ENCODE measurements at places on chromosomes 11 and 22.

GRCh38 chr22:49305966-49306631, 521.6 kb downstream of the BRD1 start:
- DNase-seq: no peak

GRCh38 chr11:108508653-108509593, 10.7 kb upstream of the POGLUT3 start:
- DNase-seq: no peak

- DNase-seq: no peak
Measured at GRCh38 chr11:116225236-116225635, 547.6 kb downstream of the BUD13 start.

DNA sequence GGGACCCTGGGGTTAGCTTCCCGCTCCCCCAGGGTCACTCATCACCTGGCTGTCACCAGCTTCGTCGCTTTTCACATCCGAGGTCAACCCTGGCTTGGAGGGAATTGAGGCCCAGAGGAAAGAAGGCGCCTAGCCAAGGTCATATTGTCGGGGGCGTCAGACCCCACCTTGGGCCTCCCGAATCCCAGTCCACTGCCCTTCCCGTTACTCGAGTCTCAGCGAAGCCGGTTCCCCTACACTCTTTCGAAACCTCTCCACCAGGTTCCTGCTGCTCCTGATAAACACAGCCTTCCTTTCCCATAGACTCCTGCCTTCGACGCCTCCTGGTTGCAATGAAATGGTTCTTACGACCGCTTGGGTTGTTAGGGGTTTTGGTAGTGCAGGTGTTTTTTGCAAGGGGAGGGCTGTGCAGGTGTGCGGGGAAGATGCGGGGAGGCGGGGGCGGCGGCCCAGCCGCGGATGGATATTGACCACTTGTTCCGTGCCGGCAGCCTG, 642 bp downstream of the NAA40 start:
- DNase-seq: no peak

DNA sequence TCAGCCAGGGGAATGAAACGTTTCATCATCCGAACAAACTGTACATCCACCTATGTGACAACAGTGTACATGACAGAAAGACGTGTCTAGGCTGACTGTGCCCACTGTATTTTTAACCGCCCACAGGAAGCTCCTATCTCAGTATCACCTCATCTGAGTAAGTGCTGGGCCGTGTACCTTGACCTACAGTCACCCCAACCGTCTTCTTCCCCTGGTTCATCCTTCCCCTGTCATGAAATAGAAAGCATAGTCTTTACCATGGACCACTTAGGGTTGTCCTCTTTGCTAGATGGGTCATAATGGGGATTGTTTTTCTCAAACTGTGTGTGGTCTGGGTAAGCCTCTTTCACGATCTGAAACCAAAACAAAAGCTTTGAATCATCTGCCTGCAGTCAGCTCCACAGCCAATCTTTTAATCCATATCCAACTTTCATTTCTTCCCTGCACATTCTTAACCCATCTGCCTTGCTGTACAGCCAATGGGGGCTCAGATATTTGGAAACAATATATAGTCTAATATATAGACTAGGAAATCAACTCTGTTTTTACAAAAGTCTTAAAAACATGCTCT, 4.2 kb downstream of the THYN1 start:
- DNase-seq: no peak

DNA sequence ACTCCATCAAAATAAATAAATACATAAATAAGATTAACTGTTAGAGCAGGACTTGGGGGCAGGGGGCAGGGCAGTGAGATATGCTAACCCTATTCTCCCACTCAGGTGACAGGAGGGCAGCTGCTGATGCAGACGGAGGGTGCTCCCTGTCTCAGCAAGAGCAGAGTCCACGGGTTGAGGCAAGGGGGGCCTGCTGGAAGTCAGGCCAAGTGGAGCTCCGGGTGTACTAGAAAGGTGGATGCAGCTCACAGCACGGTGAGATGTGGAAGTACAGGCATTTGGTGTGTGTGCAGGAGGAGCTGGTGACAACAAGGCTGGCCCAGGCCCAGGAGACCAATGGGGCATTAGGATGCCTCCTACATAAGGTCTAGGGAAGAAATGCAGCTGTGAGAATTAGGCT, 467.3 kb upstream of the B3GAT1 start:
- DNase-seq: no peak

DNA sequence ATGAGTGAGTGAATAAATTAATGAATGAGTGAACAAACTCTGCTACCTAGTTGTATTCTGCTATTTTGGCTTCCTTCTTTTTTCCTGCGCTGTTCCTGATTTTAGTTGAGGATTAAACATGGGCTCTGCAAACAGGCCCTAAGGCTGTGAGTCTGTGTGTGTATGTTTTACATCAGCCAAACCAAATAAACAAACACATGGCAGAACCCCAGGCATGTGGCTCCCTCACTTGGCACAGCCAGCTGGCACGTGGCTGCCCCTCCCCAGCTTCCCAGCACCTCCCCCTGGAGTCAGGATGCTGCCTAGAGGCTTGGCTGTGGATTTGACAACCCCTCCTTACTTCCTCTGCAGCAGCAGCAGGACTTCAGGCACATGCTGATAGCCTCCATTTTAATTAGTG, 593.2 kb downstream of the INSC start:
- DNase-seq: no peak
